NCI-H2081 treated with DMSO at 0.1 percent for 48 hours (cell line): ENCODE measurements at places on chromosomes 11 and 22.

DNA sequence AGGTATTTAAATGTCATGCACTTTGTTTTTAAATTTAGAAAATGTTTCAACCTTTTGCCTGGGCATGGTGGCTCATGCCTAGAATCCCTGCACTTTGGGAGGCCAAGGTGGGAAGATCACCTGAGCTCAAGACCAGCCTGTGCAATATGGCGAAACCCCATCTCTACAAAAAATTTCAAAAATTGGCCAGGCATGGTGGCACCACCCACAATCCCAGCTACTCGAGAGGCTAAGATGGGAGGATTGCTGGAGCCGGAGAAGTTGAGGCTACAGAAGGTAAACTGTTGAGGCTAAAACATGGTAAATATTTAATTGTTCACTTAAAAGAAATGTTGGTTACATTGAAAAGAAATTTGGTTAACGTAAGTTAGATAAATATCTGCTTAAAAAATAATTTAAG lies 108.4 kb upstream of the IGLL5 start:
- DNase-seq = no peak

GRCh38 chr11:120338107-120338933 lies 2.1 kb downstream of the ARHGEF12 start:
- no peak for DNase-seq

- DNase-seq = no peak
Observed at GRCh38 chr11:72668629-72669347, 5.4 kb downstream of the PDE2A start.

DNA sequence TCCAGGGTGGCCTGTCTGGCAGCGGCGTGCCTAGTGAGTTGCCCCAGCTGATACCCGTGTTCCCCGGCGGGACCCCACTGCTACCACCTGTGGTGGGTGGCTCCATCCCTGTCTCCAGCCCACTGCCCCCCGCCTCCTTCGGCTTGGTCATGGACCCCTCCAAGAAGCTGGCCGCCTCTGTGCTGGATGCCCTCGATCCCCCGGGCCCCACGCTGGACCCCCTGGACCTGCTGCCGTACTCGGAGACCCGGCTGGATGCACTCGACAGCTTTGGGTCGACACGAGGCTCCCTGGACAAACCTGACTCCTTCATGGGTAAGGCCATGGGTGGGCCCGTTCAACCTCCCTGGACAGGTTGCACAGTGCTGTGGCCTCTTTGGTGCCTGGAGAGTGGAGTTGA lies 38.5 kb downstream of the ZC3H7B start:
- no peak for DNase-seq

- no peak for DNase-seq
Observed at GRCh38 chr11:114159320-114159719, 99.8 kb downstream of the ZBTB16 start.

- DNase-seq = no peak
Observed at GRCh38 chr11:70510571-70510970, 112.2 kb downstream of the CTTN start.

DNA sequence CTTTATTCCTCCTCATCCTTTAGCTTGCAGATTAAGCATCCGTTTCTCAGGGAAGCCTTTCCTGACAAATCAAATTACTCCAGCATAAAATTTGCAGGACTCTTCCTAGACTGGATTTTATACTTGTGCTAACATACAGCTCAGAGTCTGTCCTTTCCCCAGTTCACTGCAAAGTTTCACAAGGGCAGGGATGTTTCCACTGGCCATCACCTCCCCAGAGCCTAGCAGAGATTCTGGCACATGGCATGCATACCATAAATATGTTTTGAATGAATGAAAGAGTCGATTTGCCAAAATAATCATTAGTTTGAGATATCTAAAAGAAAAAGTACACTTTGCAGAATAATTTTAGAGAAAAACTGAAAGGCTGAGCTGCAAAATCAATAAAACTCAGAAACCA lies 10.6 kb downstream of the MSANTD4 start:
- DNase-seq = no peak

DNA sequence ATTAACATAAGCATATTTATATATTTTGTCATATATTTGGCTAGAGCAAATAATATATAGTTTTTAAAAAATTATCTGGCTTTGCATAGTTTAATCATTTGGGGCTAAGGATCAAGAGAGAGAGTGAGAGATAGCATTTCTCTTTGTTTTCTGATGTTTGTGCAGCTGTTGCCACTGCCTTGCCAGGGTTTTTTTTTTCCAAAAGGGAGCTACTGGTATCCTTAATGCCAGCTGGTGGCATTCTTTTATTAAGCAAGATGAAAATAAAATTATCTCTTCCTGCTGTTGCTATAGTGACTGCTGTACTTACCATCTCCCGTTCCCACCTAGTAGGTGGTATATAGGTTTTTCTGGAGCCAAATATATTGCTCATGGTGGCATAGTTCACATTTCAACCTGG lies 793.3 kb upstream of the ARHGAP42 start:
- DNase-seq = peak; percentile 71

DNA sequence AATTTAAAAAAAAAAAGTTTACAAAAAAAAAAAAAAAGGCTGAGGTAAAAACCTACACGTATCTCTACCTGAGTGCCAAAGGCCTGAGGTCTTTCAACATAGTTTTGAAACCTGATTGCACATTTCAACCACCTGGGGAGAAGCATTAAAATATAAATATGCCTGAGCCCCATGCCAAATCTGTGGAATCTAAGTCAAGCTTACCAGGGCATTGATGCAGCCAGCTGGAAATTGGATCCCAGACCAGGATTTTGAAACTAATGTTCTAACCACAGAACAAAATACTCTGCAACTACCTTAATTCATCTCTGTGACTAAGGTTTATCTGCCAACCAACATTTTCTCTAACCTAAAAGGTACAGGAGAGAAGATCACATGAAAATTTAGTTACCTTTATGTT lies 38.8 kb upstream of the CHRNA10 start:
- DNase-seq = no peak

DNA sequence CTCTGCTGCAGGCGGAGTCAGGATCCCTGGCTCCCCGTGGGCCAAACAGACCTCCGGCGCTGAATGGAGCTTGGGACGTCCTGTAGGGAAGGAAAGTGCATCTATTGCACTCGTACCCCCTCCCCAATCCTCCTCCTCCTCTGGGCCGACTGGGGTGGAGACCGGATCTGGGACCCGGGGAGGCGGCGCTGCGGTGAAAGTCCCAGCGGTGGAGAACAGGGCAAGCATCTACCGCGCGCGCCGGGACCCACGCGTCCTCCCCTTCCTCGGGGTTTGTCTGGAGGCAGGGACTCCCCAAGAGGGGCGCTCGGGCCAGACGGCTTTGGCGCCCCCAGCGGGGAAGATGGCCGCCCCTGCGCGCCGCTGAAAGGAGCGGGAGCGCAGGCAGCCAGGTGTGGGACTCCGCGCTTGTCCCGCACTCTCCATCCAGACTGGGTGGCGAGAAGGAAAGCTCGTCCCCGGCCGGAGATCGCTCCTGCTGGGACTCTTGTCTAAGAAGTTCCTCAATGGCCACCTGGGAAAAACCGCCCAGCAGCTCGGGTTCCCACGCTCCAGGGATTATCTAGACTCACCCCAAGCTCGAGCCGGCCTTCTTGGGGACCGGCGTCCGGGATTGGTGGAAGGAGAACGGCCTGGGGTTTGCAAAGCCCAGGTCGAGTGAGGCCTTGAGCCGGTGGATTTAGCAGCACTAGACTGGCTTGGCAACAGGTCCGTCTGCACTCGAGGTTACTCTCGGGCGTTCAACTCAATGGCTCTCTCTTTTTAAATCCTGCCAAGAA lies 718 bp downstream of the FADS2 start:
- no peak for DNase-seq

- no peak for DNase-seq
Observed at GRCh38 chr22:17851759-17852158, 77.5 kb upstream of the BID start.

- no peak for DNase-seq
Observed at GRCh38 chr11:72144807-72145565, 9.5 kb downstream of the FOLR3 start.

DNA sequence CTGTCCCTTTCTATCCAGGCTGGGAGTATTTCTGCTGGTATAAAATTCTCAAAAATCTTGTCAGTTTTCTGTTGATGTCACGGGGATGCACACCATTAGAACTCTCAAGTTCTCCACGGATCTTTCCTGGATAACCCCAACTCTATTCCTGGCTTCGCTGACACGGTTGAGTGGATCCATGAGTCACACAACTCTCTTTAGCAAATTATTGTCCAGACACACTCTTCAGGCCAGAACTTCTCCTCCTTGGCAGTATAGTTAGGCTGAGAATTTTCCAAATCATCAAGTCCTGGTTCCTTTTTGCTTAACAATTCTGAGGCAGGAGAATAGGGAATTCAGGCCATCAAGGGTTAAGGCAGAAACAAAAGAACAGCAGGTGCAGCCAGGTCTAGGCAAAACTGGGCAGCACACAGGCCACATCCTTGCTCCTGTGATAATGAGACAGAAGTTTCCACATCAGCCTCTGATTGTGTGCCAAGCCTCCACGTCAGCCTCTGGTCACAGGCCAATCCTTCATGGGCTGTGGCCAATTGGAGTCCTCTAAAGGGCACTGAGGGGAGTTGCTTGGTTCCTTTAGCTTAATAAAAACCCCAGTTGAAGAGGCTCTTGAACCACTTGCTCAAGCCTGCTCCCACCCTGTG lies 5.7 kb upstream of the ACAT1 start:
- DNase-seq = no peak

DNA sequence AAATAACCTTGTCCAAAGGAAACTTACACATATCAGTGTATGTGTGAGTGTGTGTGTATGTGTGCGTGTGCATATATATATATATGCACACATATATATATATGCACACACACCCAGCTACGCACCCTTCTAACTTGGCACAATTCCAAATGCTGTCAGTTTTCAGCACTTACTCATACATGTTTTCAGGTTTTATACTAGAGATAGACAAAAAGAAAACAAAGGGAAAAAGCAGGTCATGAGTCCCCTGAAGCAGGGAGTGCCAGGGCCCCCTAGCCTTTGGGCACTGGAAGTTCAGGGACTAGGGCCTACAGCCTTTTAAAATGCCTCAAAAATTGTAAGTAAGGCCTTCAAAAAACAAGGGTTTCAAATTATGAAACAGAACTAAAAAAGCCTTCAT lies 265.4 kb downstream of the CADM1 start:
- no peak for DNase-seq

GRCh38 chr11:96168623-96169022 lies 174.4 kb downstream of the MAML2 start:
- no peak for DNase-seq

GRCh38 chr11:58688789-58689503 lies 42.8 kb downstream of the GLYAT start:
- DNase-seq = no peak

DNA sequence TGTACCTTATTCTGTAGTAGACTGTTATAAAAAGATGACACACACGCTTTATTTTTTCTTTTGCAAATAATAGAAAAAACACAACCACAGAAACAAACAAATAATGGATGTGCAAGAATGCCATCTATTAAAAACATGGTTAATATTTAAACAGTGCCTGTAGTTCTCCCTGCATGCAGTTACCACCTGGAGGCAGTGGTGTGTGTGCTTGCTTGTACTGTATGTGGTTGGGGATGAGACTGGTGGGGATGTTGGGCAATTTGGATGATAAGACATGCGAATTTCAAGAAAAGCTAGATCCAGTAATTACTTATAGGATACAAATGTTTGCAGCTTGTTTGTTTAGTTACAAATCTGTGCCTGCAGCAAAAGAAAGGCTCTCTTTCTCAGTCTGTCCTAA lies 3.6 kb downstream of the C11orf87 start:
- no peak for DNase-seq

- DNase-seq = no peak
Observed at GRCh38 chr11:48134221-48134922, 82.2 kb upstream of the OR4B1 start.

GRCh38 chr22:42410708-42411107 lies 21.5 kb downstream of the NFAM1 start:
- DNase-seq = no peak

DNA sequence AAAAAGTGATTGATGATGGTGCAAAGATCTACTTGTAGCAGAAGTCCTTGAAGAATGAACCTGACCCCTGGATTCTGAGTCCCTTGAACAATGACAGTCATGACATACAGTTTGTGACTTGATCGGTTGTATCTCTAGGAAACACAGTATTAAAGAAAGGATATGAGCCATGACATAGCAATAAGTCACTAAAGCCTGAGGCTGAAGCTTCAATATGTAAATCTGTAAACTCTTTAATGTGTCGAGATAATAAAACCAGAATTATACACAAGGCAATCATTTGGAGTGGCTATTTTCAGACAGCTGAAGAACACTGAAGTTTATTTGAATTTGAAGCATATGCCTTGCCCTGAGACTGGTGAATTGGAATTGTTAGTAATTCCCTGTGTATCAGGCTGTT lies 911.5 kb upstream of the RAG2 start:
- no peak for DNase-seq

DNA sequence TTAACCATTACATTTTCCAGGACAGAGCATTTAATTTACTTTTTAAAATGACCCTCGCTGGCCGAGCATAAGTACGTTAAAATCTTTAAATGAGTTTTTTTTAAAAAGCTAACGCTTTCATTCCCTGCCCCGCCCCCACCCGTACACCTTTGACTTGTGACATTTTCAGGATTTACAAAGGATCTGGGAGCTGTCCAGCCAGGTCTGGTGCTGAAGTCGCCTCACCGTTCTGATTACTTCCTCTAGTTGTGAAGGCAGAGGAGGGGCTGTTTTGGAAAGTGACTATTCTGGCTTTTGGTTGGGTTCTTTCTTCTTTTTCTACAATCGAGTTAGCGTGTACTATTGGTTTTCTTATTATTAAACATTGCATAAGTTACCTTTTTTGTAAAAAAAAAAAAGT lies 2.9 kb downstream of the C11orf87 start:
- DNase-seq = no peak

GRCh38 chr22:27237080-27237741 lies 564.3 kb downstream of the MN1 start:
- DNase-seq = no peak

DNA sequence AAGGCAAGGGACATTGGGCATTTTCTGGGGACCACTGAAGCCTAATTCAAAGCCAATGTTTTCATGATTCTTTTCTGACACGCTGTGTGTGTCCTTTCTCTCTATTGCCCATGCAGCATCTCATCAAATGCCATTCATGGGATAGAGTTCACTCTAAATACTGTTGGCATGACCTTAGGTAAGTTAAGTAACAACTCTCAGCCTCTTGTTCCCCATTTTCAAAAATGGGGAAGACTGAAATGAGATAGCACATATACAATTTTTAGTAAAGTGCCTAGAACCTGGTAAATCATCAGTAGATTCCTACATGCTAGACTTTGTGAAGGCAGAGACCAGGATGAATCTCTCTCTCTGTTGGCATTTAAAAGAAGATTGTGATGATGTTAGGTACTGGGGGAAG lies 12.7 kb upstream of the OR52K2 start:
- no peak for DNase-seq
